ENCODE measurements at places on chromosomes 12 and 14.

DNA sequence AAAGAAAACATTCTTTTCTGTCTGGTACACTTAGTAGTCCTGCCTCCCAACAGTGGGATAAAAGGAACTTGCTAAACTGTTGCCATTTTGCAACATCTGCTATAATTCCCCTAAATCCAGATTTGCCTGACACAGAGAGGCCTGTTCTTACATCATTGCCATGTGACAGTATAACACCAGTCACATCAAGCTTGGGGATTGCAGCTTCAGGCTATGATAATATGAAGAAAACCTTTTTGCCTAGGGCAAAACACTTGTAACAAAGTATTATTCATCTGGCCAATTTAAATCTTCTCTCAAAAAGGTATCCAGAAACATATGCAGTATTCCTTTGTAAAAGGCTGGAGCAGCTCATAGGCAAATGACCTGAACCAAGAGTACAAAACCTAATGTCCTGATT is 80.9 kb upstream of the OTX2 start:
- DNase-seq: no peak

GRCh38 chr12:95518944-95519343 is 32.3 kb downstream of the USP44 start:
- DNase-seq: no peak

- no peak for DNase-seq
Measured at GRCh38 chr12:19689226-19689625, 249.9 kb downstream of the AEBP2 start.

DNA sequence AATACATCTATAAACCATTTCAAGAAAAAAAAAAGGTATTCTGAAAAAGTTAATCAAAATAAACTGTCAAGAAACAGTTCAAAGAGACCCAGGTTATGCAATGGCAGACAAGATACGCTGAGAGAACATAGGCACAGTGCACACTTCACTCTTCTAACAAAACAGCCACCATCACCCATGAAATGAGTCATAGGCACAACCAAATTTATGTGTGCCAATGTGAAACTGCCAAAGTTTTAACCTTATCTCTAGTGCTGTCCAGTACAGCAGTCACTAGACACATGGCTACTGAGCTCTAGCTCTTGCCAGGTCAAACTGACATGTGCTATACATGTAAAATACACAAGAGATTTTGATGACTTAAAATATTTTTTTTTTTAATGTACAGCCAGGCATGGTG is 1.4 kb downstream of the CEP128 start:
- no peak for DNase-seq

GRCh38 chr12:95908573-95908972 is 33.8 kb downstream of the CCDC38 start:
- DNase-seq: no peak

DNA sequence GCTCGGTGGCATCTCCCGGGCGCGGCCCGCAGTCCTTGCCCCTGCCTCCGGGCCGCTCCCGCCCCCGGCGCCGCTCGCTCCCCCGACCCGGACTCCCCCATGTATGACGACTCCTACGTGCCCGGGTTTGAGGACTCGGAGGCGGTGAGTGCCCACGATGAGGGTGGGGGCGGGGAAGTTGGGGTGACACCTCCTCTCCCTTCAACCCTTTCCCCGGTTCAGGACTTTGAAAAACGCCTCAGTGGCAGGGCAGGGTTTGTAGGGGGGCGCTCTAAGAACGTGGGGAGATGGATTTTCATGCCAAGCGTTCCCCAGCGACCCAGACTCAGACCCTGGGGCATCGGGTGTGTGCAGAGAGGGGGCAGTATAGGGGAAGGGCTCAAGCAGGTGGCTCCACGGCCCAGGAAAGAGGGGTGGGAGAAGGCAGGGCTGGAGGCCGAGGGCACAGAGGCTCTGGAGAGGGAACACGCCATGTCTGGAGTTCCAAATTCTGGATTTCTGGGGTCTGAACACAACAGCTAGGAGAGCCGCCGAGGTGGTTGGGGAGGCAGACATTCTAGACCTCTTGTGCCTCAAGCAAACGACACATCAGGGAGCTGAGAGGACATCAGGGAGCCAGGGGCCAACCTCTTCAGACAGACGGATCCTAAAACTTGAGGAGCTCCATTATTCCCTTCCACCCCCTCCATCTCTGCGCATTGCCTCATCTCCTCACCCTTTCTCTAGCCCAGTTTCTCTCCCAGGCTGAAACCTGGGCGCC is 715 bp downstream of the CACNB3 start:
- DNase-seq: no peak

DNA sequence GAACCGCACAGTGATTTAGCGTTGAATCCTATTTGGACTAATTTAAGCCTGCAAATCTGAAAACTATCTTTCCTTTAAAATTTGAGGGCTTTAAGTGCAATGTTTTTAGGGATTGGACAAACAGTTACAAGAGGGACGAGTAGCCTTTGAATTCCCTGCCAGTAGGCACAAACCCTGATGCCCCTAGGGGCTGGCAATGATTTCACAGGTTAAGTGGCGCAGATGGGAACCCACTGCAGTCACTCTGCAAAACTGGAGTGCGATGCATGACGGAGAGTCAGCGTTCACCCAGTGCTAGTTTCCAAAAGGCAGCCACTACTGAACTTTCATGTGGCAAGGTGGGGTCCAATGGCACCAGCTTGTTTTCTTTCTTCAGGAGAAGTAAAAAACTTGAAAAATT is 99.4 kb upstream of the FRMD6 start:
- no peak for DNase-seq

- DNase-seq: no peak
Measured at GRCh38 chr12:131155131-131155530, 201.4 kb downstream of the ADGRD1 start.

GRCh38 chr12:104446646-104447421 is 9.9 kb upstream of the CHST11 start:
- DNase-seq: no peak

DNA sequence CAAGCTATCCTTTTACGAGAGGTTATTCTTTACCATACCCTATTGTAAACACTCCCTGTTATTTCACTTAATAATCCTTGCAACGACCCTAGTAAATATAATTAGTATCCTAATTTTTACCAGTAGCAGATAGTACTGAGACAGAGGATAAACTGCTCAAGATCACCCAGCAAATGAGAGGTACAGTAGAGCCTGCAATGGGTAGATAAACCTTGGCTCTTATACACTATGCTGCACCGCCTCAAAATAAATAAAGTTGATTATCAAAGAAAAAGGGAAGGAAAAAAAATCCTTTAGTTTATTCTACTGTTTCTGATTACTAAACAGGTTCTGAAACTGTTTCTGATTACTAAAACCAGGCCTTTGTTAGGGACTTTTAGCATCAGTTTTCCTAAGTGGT is 22.5 kb downstream of the YBX3 start:
- no peak for DNase-seq

DNA sequence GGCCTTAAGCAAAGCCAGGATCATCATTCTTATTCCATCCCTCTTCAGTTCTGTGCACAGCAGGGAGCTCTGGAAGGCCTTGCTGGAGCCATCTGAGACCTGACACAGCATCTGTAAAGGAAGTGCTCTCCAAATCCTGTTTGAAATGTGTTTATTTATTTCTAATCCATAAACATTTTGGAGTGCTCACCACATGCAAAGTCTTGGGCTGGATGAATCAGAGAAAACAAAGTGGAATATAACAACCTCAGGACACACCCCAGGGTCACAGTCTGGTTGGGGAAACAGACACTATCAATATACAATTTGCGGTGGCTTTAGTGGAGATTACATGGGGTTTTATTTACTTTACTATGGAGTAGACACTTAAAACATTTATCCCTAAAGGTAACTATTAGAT is 54.3 kb downstream of the BMP4 start:
- no peak for DNase-seq

GRCh38 chr12:3097836-3098235 is 20.7 kb downstream of the TSPAN9 start:
- no peak for DNase-seq

DNA sequence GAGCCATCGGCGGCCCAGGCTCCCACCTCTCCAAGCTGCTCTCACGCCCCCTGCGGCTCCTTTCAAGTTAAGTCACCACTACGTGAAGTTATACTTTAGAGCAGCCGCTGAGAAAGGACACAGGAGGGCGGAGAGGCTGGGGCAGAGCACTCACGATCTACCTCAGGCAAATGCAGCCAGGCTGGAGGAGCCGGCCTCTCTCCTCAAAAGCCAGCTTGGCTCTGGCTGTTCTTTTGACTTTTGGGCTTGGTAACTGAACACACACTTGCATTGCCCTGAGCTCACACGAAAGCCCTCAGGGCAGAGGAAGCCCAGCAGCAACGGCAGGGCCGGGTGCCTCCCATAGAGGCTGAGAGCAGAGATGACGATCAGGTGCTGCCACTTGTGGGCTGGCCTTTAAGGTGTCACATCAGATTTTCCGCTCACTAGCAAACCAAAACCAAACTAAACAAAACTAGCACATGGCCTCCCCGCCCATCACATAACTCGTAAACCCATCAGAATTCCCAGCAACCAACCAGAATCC is 75.2 kb downstream of the PITPNM2 start:
- peak; percentile 58 for DNase-seq

Measured in activated naive CD8-positive, alpha-beta T cell treated with anti-CD3 and anti-CD28 coated beads, Interleukin-2, amount 50 U/mL, for 16 hours (primary cell).